Karpas-422 (cell line): ENCODE measurements at places on chromosomes 1 and 21. TPM values are rescaled to one million over a fixed set of nuclear protein-coding genes. Genes with fewer than 3 reads are reported as not detected.

- no peaks in the 10 kb centered on the region for H3K4me1 ChIP-seq
- no peaks in the 10 kb centered on the region for H3K27me3 ChIP-seq
- no peak overlapping the region for H3K27ac ChIP-seq
- DNase-seq = no peak
- H3K4me3 ChIP-seq = no peak overlapping the region
These were observed 381.0 kb upstream of the VAMP3 start for GRCh38 chr1:7389906-7390603.

The DUSP23 gene
- total RNA-seq = not detected in 2 replicates

- peaks cover 16% of the 10 kb centered on the region for H3K4me1 ChIP-seq
- no peak for DNase-seq
- H3K27me3 ChIP-seq = no peaks in the 10 kb centered on the region
- H3K27ac ChIP-seq = no peak overlapping the region
- no peaks in the 10 kb centered on the region for H3K36me3 ChIP-seq
These were observed 34.2 kb downstream of the AHDC1 start for GRCh38 chr1:27569506-27570291.

DNA sequence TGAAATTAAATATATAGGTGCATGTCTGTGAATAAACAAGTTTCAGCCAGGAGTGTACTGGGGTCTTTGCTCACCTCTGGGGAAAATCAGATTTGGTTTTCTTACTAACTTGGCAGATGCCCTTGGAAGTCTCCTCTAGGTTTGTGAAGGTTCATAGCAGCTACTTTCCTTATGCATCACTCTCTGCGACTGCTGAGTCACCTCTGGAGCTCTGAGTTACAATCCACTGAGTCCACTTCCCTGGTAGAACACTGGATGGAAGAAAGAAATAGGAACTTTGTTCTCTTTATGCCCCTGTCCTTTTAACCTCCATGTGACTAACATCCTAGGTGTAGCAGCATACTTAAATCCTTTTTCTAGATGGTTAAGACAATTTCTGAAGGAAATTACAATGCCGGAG, 4.4 kb upstream of the FASLG start:
- H3K36me3 ChIP-seq = no peaks in the 10 kb centered on the region
- no peaks in the 10 kb centered on the region for H3K4me1 ChIP-seq
- DNase-seq = no peak
- no peak overlapping the region for H3K27ac ChIP-seq

DNA sequence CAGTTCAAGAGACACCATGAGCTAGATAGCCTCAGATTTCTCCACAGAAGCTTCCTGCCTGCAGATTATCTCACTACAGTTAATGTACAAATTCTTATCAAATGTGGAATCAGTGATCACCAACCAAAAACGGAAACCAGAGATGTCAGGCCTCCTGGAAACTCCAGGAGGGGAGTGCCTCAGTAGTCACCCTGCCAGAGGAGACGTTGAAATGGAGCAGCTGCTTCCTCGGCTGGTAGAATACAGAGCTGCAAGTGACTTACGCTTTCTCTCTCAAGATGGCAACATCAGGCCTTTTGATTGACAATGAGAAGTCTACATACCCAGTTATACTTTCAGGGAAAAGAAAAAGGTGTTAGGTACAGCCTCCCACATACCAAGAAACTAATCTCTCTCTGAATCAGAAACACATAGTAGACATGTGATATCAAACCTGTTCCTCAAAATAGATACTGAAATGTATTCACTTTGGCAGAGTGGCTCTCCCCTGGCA, 52.2 kb downstream of the ACP6 start:
- no peak overlapping the region for H3K4me3 ChIP-seq
- no peaks in the 10 kb centered on the region for H3K4me1 ChIP-seq
- no peak overlapping the region for H3K27ac ChIP-seq

The FBXO2 gene
- not detected in 2 replicates for total RNA-seq

GRCh38 chr1:221335161-221336101, 406.5 kb downstream of the DUSP10 start:
- no peak overlapping the region for H3K4me3 ChIP-seq
- no peak overlapping the region for H3K27ac ChIP-seq
- no peaks in the 10 kb centered on the region for H3K27me3 ChIP-seq
- H3K4me1 ChIP-seq = no peaks in the 10 kb centered on the region
- DNase-seq = no peak

The TRIM67 gene
- not detected in 2 replicates for total RNA-seq

- H3K36me3 ChIP-seq = no peaks in the 10 kb centered on the region
- H3K27me3 ChIP-seq = no peaks in the 10 kb centered on the region
- H3K4me3 ChIP-seq = no peak overlapping the region
- DNase-seq = no peak
- no peaks in the 10 kb centered on the region for H3K4me1 ChIP-seq
These were observed 39.0 kb upstream of the MYSM1 start for GRCh38 chr1:58738876-58739275.

DNA sequence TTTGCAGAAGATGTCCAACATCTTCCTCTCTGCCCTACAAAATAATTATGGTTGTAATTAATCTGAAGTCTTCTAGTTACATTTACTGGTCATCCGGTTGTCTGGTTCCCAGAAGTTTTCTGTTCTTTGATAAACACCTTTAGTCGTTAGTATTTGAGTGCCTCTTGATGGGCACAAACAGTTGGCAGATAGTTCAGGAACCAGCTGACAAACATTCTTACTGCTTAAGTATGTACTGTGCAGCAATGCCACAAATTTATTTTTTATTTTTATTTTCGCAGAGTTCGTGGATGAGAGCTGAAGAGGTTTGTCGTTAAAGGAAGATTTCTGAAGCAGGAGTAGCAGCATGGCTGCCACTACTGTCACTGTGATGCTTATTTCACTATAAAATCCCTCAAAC, 84.7 kb downstream of the RABGAP1L start:
- H3K36me3 ChIP-seq = no peaks in the 10 kb centered on the region
- no peak overlapping the region for H3K4me3 ChIP-seq
- no peaks in the 10 kb centered on the region for H3K27me3 ChIP-seq
- DNase-seq = no peak
- H3K4me1 ChIP-seq = no peaks in the 10 kb centered on the region

The PTGFRN gene
- not detected in 2 replicates for total RNA-seq

DNA sequence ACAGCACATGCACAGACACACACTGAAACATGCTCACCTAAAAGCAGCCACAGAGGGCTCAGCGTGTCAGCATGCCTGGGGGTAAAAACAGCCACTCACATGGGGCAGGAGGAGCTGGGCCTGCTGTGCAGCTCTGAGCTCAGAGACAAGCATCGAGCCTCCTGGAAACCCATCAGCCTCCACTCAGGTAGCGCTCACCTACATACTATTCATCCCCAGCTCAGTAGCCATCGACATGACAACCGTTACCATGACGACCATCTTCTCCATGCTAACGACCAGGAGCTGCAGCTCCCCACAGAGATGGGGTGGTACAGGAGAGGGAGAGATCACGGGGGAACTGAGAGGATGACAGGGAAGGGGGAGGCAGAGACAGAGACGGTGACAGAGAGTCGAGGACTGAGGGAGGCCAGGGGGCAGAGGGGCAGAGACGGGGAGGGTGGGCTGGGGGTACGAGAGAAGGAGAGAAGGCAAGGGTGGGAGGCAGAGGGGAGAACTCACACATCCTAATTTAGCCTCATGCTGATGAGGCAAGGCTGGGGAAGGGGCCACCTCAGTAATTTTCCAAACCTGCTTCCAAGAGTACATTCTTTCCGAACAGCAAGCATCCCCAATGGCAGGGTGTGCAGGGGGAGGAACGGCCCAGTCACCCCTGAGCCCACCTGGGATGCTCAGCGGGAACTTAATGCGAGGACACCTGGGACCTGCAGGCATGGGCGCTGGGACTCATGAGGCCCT, 28.4 kb downstream of the SDC3 start:
- H3K27ac ChIP-seq = no peak overlapping the region
- no peaks in the 10 kb centered on the region for H3K36me3 ChIP-seq
- no peak overlapping the region for H3K4me3 ChIP-seq
- DNase-seq = no peak
- H3K27me3 ChIP-seq = no peaks in the 10 kb centered on the region
- peaks cover 31% of the 10 kb centered on the region for H3K4me1 ChIP-seq

- no peak for DNase-seq
- H3K27ac ChIP-seq = no peak overlapping the region
- no peaks in the 10 kb centered on the region for H3K36me3 ChIP-seq
- no peaks in the 10 kb centered on the region for H3K27me3 ChIP-seq
- H3K4me1 ChIP-seq = peaks cover 25% of the 10 kb centered on the region
These were observed 28.9 kb upstream of the EDN2 start for GRCh38 chr1:41513383-41513735.

The C1orf116 gene
- total RNA-seq = not detected in 2 replicates

DNA sequence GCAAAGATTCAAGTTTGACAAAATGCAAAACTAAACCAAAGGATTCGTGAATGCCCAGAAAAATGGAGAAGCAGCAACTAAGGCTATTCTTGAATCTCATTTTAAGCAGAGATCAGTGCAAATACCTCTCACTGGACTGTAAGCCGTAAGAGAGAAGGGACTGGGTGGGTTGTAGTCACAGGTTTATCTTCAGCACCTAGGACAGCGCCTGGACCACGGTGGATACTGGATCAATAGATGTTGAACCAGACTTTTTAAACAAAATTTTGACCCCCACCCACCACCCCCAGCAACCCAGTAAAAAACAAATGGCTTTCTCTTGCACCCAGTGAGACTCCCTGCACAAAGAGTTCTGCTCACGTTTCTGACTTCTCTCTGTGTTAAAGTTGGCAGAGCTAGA, 347.1 kb downstream of the AJAP1 start:
- peak; percentile 46 for DNase-seq
- no peak overlapping the region for H3K27ac ChIP-seq
- H3K27me3 ChIP-seq = no peaks in the 10 kb centered on the region
- no peaks in the 10 kb centered on the region for H3K4me1 ChIP-seq
- no peaks in the 10 kb centered on the region for H3K36me3 ChIP-seq
- H3K4me3 ChIP-seq = no peak overlapping the region

The TSPAN2 gene
- total RNA-seq = not detected in 2 replicates

GRCh38 chr1:245673881-245674414, 519.2 kb downstream of the KIF26B start:
- peaks cover 18% of the 10 kb centered on the region for H3K36me3 ChIP-seq
- H3K4me1 ChIP-seq = peaks cover 94% of the 10 kb centered on the region
- no peaks in the 10 kb centered on the region for H3K27me3 ChIP-seq

DNA sequence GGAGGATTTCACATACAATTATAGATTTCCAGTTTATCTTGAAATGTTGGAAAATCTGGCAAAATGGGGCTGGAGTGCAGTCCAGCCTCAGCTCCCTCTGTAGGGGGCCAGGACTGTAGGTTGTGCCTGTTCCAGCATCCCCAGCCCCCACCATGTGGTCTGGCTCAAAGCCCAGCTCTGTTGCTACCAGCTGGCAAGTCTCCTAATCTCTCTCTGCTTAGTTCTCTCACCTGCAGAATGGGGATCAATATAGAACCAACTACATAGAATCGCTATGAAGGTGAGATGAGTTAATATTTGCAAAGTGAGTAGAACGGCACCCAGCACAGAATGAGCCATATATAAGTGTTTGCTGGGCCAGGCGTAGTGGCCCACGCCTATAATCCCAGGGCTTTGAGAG, 50.0 kb upstream of the TARDBP start:
- H3K27ac ChIP-seq = no peak overlapping the region
- DNase-seq = no peak
- peaks cover 13% of the 10 kb centered on the region for H3K4me1 ChIP-seq
- H3K27me3 ChIP-seq = no peaks in the 10 kb centered on the region
- H3K36me3 ChIP-seq = no peaks in the 10 kb centered on the region

DNA sequence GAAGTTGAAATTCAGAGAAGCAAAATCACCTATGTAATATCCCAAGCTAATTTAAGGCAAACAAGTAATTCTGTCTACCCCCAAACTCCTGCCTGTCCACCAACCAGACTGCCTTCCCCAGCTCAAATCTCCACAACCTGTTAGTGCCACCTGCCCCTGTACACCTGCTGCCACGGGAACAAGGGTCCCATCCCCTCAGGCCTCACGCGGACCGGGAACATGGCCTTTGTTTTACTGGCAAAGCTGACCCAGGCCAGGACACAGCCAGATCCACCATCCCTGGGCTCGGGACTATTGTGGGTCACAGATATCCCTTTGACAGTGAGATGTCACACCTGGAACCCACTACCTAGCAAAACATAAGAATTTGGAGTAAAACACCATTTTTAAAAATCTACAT, 139.3 kb upstream of the SGIP1 start:
- H3K27ac ChIP-seq = peak overlapping the region; percentile 97
- H3K4me3 ChIP-seq = no peak overlapping the region
- no peaks in the 10 kb centered on the region for H3K27me3 ChIP-seq
- no peaks in the 10 kb centered on the region for H3K36me3 ChIP-seq
- H3K4me1 ChIP-seq = peaks cover 65% of the 10 kb centered on the region

DNA sequence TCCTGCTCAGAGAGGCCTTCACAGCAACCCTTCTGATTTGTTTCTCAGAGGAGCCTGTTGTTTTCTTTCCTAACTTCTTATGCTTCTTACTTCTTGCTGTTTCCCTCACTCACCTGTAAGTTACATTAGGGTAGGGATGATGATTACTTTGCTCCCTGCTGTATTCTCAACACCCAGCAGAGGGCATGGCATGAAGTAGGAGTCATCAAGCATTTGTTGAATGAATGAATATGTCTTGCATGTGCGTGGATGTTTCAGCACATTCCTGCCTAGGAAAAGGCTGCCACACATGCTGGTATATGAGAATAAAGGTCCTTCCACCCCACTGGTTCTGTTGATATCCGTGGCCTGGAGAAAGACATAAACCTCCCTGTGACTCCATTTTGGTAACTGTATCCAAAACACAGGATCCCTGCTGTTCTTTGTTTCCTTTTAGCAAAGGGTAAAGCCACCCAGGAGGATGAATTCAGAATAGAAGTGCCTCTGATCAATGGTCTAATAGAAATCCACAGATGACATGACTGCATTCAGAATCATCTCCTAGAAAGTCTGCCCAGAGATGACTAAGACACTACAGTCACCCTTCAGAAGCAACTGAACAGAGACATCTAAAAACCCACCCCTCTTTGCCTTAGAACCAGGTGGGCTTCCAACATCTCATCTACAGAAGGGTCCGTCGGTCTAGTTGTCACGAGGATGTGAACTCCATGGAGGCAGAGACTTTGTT, 168.8 kb downstream of the ZSCAN20 start:
- no peaks in the 10 kb centered on the region for H3K4me1 ChIP-seq
- no peak overlapping the region for H3K4me3 ChIP-seq
- no peaks in the 10 kb centered on the region for H3K36me3 ChIP-seq
- H3K27ac ChIP-seq = no peak overlapping the region
- peak; percentile 76 for DNase-seq

The NOTCH2 gene
- 4.7 and 5.4 TPM in 2 replicates for total RNA-seq

The ROR1 gene
- not detected in 2 replicates for total RNA-seq

- H3K36me3 ChIP-seq = no peaks in the 10 kb centered on the region
- H3K4me1 ChIP-seq = peaks cover 5% of the 10 kb centered on the region
- DNase-seq = no peak
- H3K27me3 ChIP-seq = no peaks in the 10 kb centered on the region
These were observed 572 bp downstream of the ATP1B1 start for GRCh38 chr1:169106921-169107602.

DNA sequence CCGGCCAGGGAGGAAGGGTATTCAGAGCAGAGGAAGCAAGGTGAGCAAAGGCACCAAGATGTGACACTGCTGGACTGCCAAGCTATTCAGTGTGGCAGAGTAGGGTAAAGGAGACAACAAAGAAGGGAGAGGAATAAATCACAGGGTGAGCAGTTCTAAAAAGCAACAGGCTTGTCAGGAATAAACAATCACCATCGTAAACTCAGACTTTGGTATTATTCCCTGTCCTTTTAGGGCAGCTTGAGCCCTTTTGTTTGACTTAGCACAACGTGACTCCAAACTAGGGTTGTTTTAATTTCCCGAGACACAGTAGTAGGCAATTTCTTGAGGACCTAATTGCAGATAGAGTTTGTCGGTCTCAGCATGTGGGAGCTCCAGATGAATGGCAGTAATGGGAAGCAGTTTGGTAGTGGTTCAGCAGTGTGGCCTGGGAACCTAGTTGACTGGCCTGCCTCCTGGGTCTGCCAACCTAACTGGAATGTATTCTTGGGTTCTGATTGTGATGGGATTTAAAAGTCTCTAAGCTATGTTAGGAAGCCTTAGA, 4.3 kb downstream of the CR1L start:
- no peak for DNase-seq
- no peak overlapping the region for H3K27ac ChIP-seq
- no peaks in the 10 kb centered on the region for H3K27me3 ChIP-seq
- H3K4me3 ChIP-seq = no peak overlapping the region

The B3GALT2 gene
- not detected in 2 replicates for total RNA-seq
